ENCODE measurements at places on chromosomes 6 and 20.
A peak's percentile ranks its signal among the peaks of the same experiment; 100 is the strongest.

DNA sequence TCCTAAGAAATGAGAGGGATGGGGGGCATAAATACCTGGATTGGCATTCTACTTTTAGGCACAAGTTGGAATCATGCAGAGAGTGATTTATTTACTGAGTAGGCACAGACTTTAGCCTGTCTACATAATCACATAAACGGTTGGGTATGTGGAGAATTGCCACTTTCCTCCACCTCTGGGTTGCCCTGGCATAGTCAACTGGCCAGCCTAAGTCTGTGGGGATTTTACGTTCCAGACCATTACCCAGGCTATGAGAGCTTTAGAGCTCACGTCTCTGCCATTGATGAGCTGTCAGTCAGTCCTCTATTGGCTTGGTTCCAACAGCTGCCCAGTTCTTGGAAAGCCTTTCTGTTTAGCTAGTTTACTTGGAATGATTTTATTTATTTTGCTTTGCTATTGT lies 5.0 kb upstream of the BHLHE23 start:
- DNase-seq = no peak

DNA sequence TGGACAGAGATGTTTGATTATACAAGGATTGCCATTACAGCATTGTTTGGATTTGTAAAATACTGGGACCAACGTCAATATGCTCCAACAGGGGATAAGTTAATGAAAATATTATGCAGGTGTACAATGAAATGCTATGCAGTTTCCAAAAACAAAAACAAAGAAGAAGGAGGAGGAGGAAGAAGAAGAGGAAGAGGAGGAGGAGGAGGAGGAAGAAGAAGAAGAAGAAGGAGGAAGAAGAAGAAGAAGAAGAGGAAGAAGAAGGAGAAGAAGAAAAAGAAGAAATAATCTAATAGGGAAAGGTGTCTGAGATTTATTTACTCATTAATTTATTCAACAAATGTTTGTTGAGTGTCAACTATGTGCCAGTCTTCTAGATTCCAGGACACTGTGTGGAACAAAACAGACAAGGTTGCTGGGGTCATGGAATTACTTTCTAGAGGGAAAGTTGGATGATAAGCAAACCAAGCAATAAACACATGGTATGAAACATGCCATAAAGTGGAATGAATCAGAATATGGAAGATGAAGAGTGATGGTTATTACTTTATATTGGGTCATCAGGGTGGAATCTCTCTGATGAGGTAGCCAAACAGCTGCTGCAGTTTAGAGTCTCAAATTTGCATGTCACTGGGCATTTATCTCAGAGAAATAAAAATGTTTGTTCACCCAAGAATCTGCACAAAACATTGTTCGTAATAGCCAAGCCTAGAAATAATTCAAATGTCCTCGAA lies 6.3 kb upstream of the TRIM27 start:
- no peak for DNase-seq

DNA sequence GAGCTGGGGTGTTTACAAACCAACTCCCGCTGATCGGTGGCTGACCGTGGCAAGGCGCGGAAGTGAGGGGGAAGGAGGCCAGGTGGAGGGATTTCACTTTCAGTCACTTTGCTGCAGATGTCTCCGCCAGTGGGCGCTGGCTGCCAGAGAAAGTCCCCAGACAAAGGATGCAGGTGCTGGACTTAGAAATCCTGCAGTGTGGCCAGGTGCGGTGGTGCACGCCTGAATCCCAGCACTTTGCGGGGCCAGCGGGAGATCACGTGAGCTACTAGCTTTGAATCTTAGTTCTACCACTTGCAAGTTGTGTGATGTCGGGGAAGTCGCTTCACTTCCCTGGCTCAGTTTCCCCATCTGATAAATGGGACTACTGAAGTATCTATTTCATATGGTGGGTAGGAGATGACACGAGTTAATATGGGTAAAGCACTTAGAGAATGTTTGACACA lies 180.4 kb downstream of the ZNF217 start:
- no peak for DNase-seq

DNA sequence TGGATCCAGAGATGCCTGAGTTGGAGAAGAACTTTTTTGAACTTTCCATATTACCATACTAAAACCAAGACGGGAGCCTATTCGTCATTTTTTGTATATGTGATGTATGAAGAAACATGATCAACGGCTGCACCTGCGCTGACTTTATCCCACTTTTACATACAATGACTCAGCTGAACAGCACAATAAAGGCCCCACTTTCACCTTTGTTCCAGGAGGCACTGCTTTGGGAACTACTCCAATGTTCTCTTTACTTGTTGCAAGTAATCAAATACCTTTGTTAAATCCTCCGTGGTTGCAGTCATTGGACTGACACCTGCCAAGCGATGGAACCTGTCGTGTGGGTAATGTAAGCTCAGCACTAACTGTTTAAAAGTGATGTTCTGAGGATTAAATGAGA lies 17.3 kb upstream of the BTN3A2 start:
- no peak for DNase-seq

DNA sequence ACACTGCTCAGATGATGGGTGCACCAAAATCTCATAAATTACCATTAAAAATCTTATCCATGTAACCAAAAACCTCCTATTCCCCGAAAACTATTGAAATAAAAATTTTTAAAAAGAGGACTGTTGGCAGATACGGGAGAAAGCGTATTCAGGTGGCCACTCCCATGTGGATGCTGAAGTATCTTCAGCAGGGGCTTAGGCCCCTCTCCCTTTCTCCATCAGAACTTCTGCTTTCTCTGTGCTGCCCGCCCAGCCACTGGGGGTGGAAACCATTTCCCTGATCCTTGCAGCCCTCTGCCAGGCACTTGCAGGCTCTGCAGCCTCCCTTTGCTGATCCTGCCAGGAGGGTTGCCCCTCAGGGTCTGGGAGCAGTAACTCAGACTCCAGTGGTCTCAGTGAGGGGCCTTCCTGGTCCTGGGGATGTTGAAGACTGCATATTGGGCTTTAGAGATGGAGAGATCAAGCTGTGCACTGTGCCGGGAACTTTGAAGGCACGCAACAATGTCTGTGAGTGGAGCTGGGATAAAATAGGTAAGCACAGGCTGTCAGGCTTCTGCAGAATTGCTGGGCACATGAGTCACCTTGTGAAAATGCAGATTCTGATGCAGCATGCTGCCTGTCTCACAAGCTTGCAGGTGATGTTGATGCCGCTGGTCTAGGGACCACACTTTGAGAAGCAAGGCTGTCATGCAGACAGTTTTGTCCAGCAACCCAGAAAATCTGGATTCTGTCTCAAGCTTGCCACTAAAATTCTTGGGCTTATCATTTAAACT lies 59.6 kb downstream of the SLC24A3 start:
- DNase-seq = no peak

DNA sequence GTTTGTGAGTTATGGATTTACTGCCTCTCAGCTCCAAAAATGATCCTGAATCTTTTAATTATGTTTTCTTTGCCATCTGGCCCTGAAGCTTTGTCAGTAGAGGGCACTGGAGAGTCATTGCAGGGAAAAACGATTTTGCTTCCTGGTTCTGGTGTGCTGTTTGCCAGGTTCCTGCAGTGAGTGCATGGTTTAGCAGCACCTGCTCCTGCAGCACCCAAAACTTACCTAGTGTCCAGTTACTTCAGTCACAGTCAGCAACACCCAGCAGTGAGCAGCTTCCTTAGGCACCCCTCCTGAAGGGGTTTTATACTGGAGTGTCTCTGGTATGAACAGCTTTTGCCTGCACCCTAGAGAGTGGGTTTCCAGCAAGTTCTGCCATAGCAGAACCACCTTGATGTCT lies 6.0 kb upstream of the TRIM26 start:
- DNase-seq = peak; percentile 61

DNA sequence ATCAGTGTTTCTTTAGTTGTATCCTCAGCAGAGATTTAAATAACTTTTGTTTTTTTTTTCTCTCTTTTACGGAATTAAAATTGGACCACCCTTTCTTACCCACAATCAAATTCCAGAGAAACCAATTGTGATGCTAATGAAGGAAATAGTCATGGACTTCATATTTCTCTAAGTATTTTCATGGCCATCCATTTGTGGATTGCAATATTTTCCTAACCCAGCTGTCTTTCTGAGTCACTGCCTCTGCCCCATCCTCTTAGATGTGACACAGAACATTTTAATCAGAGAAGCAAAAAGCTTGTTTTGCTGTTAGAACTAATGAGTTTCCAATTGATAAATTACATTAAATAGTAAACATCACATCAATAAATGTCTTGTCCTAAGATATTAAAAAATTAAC lies 405.5 kb upstream of the ADGRB3 start:
- DNase-seq = no peak

- no peak for DNase-seq
These were observed 36.2 kb downstream of the GCM1 start for GRCh38 chr6:53112404-53112803.

GRCh38 chr6:166672624-166673206 lies 45.7 kb upstream of the RPS6KA2 start:
- DNase-seq = no peak

DNA sequence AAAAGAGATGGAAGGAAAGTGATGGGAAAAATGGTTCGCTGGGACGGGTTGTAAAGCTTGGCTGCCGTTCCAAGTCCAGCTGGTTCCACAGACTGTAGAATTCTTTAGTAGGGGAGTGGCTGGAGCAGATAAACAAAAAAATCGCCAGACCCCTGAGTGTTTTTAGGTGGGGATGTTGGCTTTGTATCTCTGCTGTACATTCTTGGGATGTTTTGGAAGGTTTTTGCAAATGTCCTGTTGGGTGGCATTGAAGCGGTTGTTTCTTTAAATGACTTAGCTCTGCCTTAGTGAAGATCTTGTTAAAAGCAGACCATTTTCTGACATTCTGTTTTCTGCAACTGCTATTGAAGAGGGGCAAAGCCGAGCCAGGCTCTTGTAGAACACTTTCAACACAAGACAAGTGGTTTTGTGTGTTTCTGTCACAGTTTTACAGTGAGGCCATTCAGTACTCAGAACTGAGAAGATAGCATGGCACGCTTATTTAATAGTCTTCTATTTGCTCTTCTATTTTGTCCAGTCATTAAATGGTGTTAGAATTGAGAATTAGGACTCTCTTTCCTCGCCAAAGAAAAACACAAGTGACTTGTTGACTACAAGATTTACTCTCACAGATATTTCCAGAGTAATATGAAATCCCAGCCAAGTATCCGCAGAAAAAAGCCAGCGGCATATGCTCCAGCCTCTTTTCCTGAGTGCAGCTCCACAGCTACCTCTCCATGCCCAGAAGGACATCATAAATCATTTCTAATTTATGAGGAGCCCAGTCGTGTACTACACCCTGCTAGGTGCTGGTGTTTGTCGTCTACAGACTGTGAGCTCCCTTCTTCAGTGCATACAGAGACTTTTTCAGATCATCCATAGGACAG lies 65.8 kb downstream of the PHACTR2 start:
- DNase-seq = peak; percentile 49

GRCh38 chr6:41539204-41539603 lies 7.0 kb upstream of the FOXP4 start:
- no peak for DNase-seq

GRCh38 chr20:24732599-24732998 lies 216.5 kb upstream of the CST7 start:
- DNase-seq = no peak

GRCh38 chr6:31007694-31008093 lies 2.6 kb upstream of the MUC22 start:
- DNase-seq = peak; percentile 60

DNA sequence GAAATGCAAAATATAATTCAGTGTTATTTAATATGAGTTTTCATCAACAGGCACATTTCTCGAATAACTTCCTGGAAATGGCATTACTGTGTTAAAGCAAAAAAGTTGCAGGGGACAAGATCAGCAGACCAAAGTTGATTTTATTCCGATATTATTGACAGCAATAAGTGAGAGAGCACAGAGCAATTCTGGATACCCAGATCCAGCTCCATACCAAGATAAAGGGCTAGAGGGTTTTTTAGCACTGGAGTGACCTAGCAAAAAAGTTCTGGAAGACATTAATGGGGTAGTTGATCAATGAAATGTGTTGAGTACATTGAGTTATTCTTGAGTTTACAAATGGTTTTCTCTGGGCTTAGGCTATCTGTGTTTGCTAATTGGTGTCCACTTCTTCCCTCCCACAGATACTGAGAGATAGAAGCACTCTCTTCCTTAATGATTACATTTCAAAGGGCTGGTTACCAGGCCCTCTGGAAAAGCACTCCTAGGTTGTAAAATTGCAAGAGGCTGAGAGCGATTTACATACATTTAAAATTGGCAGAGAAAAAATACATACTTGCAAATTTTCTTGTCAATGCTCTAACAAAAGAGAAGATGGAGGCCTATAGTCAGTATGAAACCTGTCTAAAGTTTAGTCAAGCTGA lies 47.0 kb upstream of the MANEA start:
- DNase-seq = no peak

DNA sequence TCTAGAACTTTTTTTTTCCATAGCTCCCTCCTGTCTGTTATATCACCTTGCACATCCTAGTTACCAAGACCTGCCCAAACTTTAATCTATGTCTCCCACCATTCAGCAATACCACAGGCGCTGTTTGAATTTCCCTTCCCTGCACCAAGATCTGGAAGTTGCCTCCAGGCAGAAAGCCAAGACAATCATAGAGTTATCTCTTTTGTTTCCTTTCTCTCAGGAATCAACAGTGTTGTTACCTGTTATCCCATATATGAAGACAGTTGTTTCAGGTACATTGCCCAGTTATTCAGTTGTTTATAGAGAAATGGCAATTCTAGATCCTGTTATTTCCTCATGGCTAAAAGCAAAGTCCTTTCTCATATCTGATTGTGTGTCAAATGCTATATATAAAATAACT lies 63.2 kb downstream of the PDSS2 start:
- no peak for DNase-seq

- no peak for DNase-seq
These were observed 12.1 kb downstream of the SCAND1 start for GRCh38 chr20:35942243-35942642.

DNA sequence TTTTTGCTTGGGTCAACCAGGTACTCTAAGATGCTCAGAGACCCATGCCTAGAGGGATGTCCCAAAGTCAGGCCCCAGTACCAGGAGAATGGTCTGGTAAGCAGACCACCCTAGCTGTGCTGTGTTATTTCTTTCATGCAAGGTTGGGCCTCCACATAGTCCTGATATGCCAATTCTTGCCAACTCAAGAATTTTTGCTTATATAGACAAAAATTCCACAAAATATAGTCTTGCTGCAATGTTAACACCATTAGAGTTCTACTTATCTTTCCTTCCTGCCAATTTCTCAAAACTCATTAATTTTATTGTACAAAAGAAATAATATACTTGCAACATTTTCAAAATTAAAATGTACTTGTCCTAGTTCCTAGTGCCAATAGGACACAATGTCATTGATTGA lies 33.9 kb upstream of the TINAG start:
- DNase-seq = no peak

GRCh38 chr6:101445527-101445926 lies 52.0 kb downstream of the GRIK2 start:
- DNase-seq = no peak

GRCh38 chr6:95084867-95085266 lies 492.5 kb upstream of the MANEA start:
- no peak for DNase-seq

DNA sequence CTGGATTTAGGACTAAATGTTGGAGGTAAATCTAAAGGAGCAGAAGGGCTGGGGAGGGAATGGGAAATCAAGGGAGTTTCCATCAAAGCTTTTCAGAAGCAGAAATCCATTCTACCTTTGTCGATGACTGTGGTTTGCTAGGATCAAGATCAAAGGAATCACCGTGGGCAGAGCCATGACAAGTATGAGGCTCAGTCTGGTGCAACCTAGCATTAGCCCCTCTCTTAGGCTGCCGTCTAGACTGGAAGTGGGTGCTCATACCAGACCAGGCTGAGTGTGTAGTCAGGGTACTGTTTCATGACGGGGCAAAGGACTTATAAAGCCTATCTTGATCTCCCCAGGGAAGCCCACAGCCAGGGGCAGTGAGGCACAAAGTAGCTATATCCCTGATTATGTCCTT lies 120.5 kb downstream of the BMP2 start:
- DNase-seq = no peak

All from cardiac muscle cell (in vitro differentiated cells and primary cell).